Activated CD4-positive, alpha-beta memory T cell treated with anti-CD3 and anti-CD28 coated beads, Interleukin-2, amount 10 ng/mL, durations not matched to agents 7 days and 5 days (primary cell): ENCODE measurements at places on chromosomes 7 and 10. TPM values are rescaled to one million over a fixed set of nuclear protein-coding genes. Genes with fewer than 3 reads are reported as not detected.
A peak's percentile ranks its signal among the peaks of the same experiment; 100 is the strongest.

DNA sequence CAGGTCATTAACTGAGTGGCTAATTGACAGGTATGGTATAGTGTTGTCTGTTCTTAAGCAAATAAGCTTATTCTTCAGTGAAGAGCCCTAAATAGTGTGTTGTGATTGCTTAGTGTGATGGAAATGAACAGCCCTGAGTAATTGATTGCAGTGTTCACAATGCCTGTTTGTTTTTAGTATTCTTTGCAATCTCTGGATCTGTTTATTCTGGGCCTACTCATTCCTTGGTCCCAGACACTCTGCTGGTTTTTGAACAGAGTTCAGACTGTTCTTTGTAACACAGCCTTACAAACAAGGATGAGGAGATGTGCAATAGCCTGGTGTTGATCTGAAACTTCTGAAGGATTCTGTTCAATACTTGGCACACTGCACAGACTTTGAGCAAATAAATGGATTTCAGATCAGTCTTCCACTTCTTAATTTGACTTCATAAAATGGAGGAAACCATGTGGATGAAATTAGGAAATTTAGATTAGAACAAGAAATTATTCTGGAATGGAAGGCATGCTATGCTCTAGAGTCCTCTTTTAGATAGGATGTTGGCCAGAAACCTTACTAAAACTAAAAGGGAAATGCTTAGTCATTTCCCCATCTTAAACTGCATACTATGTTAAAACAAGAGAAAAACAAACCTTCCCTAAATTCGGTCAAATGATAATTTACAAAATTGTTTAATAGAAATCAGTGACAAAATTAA, 444.2 kb upstream of the SEMA3D start:
- H3K4me3 ChIP-seq, result no peak overlapping the region
- H3K27me3 ChIP-seq, result no peaks in the 10 kb centered on the region
- H3K27ac ChIP-seq, result no peak overlapping the region
- no peaks in the 10 kb centered on the region for H3K4me1 ChIP-seq
- DNase-seq, result no peak

LRRC17 gene
- total RNA-seq, result not detected

GRCh38 chr10:59865101-59865500, 41.3 kb downstream of the CCDC6 start:
- H3K27ac ChIP-seq, result no peak overlapping the region
- no peak overlapping the region for H3K4me3 ChIP-seq
- peaks cover 11% of the 10 kb centered on the region for H3K4me1 ChIP-seq

GRCh38 chr10:125162120-125162931, 2.0 kb upstream of the CTBP2 start:
- H3K27me3 ChIP-seq, result peaks cover 31% of the 10 kb centered on the region
- no peak overlapping the region for H3K4me3 ChIP-seq
- no peaks in the 10 kb centered on the region for H3K36me3 ChIP-seq
- H3K4me1 ChIP-seq, result peaks cover 4% of the 10 kb centered on the region

DNA sequence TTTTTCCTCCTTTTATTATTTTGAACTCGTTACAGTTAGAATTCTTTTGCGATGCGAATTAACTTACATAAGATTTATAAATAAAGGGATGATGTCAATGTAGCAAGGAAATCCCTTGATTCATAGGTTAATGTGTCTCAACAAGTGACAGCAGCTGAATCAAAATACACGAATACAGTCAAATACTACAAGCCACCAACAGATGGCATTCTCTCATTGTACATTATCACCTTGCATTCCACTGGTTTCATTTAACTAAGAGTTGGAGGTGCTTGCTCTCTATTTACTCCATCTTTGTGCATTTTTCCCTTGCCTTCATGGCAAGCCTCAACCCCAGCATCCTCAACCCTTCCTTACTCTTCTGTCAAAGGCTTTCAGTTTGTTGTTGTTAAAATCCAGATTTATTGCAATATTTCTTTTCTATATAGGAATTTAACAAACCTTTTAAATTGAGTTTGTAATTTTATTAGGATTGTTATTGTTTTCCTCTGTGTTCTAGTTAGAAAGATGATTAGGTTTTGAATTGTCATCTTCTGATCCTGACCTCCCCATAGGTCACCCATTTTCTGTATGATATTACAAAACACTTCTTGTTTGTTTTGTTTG, 78.3 kb downstream of the SLC25A40 start:
- no peaks in the 10 kb centered on the region for H3K36me3 ChIP-seq
- no peak overlapping the region for H3K4me3 ChIP-seq
- no peak overlapping the region for H3K27ac ChIP-seq
- no peak for DNase-seq

GRCh38 chr7:7553386-7553785, 13.3 kb upstream of the MIOS start:
- H3K4me1 ChIP-seq, result no peaks in the 10 kb centered on the region
- no peak overlapping the region for H3K27ac ChIP-seq
- H3K36me3 ChIP-seq, result no peaks in the 10 kb centered on the region
- no peaks in the 10 kb centered on the region for H3K27me3 ChIP-seq

TSPAN33 gene
- 0.86 TPM for total RNA-seq

GRCh38 chr10:117168729-117169128, 28.6 kb upstream of the KCNK18 start:
- H3K27me3 ChIP-seq, result peaks cover 85% of the 10 kb centered on the region
- no peak for DNase-seq
- no peak overlapping the region for H3K27ac ChIP-seq
- peaks cover 18% of the 10 kb centered on the region for H3K4me1 ChIP-seq
- H3K4me3 ChIP-seq, result no peak overlapping the region
- no peaks in the 10 kb centered on the region for H3K36me3 ChIP-seq

SSC4D gene
- 0.30 TPM for total RNA-seq

FAM13C gene
- total RNA-seq, result not detected

GNGT1 gene
- not detected for total RNA-seq

DNA sequence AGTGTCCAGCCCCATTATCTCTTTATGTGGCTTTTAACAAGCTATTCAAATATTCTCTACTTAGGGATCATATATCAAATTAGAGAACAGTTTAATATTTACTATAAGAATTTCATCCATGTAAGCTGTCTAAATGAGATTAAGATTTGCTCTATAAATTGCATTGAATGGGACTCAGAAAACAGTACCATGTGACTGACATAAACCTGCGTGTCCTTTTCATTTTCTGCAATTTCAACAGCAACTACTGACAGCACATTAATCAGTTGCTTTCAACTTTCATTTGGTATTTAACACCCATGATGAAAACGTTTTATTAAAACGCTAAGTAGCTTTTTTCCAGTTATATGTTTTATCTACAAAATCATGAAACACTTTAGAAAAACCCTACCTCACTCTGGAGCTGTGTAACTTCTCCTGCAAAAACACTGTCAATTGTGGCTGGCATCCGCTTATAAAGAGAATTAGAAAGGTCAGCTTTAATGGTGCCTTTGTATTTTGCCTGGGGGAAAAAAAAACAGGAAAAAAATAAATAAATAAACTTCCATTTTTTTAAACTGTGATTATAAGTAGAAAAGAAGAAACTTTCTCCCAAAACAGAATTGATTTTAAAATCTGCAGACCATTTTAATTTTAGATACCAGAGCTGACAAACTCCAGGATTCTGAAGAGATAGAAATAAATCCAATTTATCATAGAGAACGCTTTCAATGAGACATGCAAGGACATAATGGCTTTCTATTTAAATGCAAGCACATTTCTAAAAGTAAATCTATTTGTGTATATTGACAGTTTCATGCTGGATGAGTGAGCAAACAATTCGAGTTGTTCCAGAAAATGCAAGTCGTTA, 9.2 kb downstream of the NEBL start:
- H3K36me3 ChIP-seq, result no peaks in the 10 kb centered on the region
- no peaks in the 10 kb centered on the region for H3K27me3 ChIP-seq
- no peak overlapping the region for H3K27ac ChIP-seq
- no peak for DNase-seq
- H3K4me3 ChIP-seq, result no peak overlapping the region

DNA sequence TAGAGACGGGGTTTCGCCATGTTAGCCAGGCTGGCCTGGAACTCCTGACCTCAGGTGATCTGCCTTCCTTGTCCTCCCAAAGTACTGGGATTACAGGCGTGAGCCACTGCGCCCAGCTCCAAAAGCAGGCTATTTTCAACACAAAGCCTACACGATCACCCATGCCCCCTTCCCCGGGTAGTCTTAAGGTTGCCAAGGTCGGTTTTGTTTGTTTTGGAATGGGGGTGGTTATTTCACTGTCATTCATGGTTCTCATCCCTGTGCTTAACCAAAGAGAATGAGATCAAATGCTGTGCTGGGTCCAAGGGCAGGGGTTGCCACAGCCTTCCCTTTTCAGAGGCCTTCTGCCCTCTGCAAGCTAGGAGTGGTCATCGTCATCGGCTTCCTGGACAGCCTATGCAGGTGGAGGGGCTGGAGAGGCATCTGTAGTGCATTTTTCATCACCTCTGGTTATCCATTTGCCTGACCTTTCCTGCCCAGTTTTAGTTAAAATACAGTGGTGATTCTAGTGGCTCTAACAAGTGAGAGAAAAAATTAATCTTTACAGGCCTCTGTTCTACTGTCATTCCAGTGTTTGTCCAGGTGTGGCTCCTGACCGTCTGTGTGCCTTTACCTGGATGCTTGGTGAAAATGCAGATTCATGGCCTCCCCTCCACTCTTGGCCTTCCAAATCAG, 11.4 kb downstream of the BLVRA start:
- H3K4me3 ChIP-seq, result no peak overlapping the region
- no peaks in the 10 kb centered on the region for H3K27me3 ChIP-seq
- H3K36me3 ChIP-seq, result peaks cover 31% of the 10 kb centered on the region
- DNase-seq, result no peak
- H3K27ac ChIP-seq, result no peak overlapping the region
- H3K4me1 ChIP-seq, result no peaks in the 10 kb centered on the region

GRCh38 chr7:151428378-151429236, 11.3 kb downstream of the CRYGN start:
- peaks cover 4% of the 10 kb centered on the region for H3K27me3 ChIP-seq
- no peak for DNase-seq
- peaks cover 38% of the 10 kb centered on the region for H3K4me1 ChIP-seq
- peak overlapping the region; percentile 40 for H3K27ac ChIP-seq
- no peaks in the 10 kb centered on the region for H3K36me3 ChIP-seq

GRCh38 chr7:155995183-155995612, 182.9 kb upstream of the SHH start:
- H3K36me3 ChIP-seq, result no peaks in the 10 kb centered on the region
- no peak overlapping the region for H3K4me3 ChIP-seq
- peak; percentile 3 for DNase-seq

GRCh38 chr7:122588621-122589020, 110.3 kb downstream of the RNF133 start:
- DNase-seq, result no peak
- H3K36me3 ChIP-seq, result no peaks in the 10 kb centered on the region
- H3K4me1 ChIP-seq, result no peaks in the 10 kb centered on the region
- H3K4me3 ChIP-seq, result no peak overlapping the region
- H3K27ac ChIP-seq, result no peak overlapping the region

DNA sequence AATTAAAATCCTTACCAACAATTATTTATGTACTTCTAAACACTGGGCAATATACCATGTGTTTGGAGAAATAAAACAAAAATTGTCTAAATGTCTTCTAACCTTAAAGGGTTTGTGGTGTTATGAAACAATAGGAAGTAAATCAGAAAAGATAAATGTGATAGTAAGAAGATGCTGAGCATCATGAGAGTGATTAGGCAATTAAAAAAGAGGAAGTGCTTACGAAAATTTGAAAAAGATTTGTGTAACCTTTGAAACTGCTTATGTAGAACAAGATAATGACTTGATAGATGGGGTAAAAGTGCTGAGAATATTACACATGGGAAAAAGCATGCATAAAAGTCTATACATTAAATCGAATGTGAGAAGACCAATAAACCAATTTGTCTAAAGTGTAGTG, 573.4 kb upstream of the CNTNAP2 start:
- H3K27me3 ChIP-seq, result no peaks in the 10 kb centered on the region
- H3K4me3 ChIP-seq, result no peak overlapping the region
- H3K27ac ChIP-seq, result no peak overlapping the region
